Stimulated activated CD4-positive, alpha-beta T cell treated with anti-CD3 and anti-CD28 coated beads, Interleukin-4, amount 100 ng/mL, for 24 hours (primary cell): ENCODE measurements at places on chromosomes 1 and 21.
A peak's percentile ranks its signal among the peaks of the same experiment; 100 is the strongest.

DNA sequence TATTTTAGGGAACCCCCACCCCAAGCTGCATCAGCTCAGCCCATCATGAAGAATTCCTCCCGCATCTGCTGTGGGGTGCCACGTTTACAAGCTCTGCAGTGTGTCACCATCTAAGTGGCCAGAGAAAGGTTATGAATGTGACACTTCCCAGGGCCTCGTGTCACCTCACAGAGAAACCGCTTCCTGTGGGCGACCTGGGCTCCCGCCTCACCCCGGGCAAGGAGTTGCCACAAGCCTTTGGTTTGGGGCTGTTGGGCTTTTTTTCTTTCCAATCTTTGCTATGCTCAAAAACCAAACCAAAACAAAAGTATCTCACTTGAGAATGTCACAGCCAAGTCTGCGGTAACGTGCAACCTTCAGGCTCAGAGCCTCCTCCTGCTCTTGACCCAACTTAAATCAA, 82.1 kb upstream of the ARHGEF16 start:
- no peak for DNase-seq

DNA sequence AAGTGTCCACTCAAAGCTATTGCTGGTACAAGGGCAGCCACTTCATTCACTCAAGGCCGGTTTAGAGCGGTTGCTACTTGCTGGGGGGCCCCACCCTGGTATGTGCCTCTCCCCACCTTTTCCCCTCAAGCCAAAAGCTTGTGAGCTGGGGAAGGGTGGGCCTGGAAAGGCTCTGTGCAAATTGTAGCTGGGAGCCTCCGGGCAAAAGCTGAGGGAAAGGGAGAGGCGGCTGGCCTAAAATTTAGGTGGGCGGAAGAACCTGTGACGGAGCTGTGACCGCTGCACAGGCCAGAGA, 306 bp upstream of the SH3D21 start:
- DNase-seq, result no peak

DNA sequence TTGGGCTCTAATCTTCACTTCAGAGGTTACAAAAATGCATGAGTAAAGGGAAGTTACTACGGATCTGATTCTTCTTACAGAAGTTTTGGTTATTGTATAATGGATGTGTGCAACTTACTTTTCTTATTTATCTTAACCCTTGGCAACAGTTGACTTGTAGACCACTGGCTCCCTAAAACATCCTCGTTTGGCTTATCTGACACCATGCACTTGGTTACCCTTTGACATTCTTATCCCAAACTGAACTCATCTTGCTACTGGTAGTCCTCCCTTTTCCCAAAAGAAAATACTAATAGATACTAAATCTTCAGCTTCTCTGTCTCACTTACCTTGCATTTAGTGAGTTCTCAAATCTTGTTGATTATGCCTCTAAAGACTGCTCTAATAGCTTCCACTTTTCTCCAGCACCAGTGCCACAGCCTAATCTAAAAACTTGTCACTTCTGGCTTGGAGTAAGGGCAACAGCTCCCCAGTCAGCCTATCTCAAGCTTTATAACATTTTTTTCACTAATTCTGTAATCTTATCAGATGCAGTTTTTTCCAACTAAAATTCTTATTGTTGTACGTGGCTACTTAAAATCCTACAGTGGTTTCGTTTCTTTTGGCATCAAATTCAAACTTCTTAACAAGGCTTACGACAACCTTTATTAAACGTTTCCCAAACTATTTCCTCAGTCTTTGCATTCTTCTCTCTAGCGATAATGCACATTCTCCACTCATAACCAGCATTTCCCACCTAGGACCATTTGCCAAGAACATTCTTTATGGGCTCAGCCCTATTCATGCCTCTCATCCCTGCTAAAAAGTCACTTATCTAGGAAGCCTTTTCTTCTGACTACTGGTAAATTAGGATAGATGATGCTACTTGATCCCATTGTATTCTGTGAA, 204.2 kb downstream of the KCNT2 start:
- no peak for DNase-seq

- DNase-seq, result no peak
Measured at GRCh38 chr1:224745394-224745793, 129.3 kb downstream of the CNIH3 start.

DNA sequence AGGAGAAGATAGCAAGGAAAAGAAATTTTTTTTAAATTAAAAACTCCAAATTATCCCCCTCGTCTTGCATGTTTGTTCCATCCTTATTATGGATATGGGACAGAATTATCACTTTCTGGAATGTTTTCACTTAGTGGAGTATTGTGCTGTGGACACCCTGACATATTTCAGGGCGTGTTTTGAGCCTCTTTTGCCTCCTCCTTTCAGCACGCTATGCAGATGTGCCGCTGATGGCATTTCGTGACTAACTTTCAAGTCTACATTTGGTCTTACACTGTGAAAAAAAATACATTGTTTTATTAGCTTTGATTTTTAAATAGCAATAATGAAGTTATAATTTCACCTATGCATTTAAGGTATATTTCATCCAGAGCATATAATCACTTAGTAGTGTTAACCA, 738.7 kb downstream of the LTN1 start:
- DNase-seq, result no peak

GRCh38 chr1:91201176-91201575, 179.3 kb upstream of the ZNF644 start:
- DNase-seq, result no peak

DNA sequence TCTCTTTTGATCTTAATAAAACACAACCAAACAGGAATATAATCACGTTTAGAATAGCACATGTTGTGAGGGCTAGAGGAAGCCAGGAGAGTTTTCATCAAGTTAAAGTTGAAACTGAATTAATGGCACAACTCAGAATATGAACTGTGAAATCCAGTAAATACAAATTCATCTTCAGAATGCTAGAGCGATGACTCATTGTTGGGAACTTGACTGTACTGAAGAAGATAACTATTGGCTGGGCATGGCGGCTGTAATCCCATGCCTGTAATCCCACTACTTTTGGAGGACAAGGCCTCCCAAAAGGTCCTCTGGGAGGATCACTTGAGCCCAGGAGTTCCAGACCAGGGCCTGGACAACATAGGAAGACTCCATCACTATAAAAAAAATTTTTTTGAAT, 8.8 kb downstream of the SYF2 start:
- no peak for DNase-seq

DNA sequence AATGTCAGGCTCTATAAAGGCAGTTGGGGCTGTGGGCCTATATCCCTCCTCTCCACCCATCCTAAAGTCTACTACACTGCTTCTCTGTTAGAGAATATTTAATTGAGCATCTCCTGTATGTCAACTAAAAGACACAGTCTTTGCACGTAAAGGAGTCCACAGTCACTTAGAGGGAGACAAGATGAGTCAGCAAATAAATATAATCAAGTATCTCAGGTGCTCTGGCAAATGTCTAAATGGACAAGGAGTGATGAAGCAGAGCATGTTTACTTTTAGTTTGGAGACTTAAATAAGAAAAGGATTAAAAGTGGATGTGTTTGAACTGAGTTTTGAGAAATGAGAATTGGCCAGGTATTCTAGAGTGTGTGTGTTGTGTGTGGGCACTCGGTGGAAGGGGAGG, 41.8 kb upstream of the RAP1A start:
- DNase-seq, result no peak

- no peak for DNase-seq
Measured at GRCh38 chr21:32604464-32604863, 7.7 kb downstream of the CFAP298 start.

- DNase-seq, result no peak
Measured at GRCh38 chr1:37305108-37305507, 169.3 kb upstream of the ZC3H12A start.

- DNase-seq, result no peak
Measured at GRCh38 chr1:218717575-218717974, 372.4 kb downstream of the TGFB2 start.

GRCh38 chr1:105608713-105609112, 1447.8 kb upstream of the PRMT6 start:
- no peak for DNase-seq

DNA sequence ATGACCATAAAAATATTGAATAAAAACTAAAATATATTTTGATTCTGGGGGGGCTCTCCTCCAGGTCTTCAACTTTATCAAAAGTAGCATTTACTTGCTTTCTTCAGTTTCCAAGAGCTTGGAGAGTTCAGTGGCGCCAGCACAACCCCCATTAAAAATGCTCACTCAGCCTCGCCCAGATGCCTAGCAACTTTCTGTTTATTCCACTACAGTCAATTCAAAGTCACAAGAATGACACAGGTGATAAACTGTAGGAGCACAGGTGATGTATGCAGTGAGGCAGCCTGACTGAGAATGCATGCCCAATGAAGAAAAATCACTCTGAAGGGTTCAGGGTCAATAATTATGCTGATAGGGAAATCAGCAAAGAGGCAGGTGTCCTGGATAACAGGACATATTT, 159.4 kb upstream of the ATP1B1 start:
- DNase-seq, result no peak

DNA sequence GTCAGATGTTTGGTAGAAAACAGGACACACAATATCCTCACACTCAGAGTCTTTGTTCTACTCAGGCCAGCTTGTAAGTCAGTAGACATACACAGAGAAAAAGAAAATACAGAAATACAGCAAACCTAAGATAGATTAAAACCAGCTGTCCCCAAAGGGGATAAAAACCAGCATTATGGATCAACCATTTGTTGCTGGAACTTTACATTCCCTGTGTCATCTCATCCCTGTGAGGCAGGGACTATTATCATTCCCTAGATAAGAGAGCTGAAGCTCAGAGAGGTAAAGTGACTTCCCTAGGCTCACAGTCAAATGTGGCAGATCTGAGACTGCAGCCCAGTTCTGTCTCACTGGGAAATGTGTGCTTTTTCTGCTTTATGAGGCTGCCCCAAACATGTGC, 80.7 kb downstream of the DMRTA2 start:
- DNase-seq, result no peak

- no peak for DNase-seq
Measured at GRCh38 chr1:236075848-236076247, 11.0 kb upstream of the NID1 start.

DNA sequence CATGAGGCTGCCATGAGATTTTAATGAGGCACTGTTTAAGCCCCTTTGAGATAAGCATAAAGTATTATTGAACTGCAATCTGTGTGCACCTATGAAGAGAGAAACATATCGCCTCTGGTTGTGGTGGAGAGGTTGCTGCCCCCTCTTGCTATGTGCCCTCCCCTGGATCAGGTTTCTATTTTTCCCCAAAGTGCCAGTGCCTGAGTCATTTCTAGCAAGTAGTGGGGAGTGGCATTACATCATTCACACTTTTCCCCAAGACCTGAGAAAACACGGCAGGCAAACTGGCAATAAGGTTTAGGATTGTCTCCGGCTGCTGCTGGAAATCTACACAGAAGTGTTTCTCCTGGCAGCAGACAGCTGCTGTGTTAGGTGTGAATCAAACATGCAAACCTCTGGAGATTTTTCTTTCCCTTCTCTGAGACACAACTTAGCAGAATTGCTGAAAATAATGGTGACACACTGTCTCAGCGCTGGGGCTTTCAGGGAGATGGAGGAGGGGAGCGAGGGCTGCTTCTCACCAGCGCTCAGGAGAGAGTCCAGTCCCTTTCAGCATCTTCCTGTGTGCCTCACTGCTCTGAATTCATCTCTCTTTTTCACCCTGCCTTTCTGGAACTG, 13.7 kb upstream of the RGS16 start:
- DNase-seq, result no peak

DNA sequence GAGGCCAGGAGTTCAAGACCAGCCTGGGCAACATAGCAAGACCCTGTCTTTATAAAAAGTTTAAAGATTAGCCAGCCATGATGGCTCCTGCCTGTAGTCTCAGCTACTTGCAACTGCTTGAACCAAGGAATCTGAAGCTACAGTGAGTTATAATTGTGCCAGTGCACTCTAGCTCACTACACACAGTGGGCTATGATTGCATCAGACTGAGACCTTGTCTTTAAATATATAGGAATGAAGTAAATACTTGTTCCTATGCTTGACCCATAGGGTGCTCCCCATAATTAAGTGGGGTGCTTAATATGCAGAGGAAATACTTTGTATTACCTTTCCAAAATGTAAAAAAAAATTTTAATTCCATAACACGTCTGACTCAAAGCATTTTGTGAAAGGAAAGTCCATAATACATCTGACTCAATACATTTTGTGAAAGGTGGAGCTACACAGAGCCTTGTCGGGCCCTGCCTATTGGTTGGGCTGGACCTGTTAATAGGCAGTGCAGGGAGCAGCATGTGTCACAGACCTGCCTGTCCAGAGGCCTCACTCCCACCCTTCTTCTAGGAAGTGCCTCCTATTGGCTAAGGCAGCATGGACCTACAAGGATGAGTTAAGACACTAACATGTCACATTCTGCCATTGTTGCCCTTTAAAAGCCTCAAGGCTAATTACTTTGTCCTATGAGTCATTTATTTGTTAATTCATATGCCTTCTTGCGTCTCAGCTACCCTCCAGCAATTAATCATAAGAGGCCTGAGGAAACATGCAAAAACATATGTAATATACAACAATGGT, 33.6 kb downstream of the CD58 start:
- DNase-seq, result no peak

GRCh38 chr21:33775100-33775828, 133.0 kb downstream of the ITSN1 start:
- DNase-seq, result no peak

- DNase-seq, result no peak
Measured at GRCh38 chr1:30523055-30524020, 200.0 kb downstream of the MATN1 start.

GRCh38 chr1:154465621-154466195, 36.3 kb upstream of the TDRD10 start:
- no peak for DNase-seq

GRCh38 chr21:26614251-26614650, 41.2 kb upstream of the CYYR1 start:
- DNase-seq, result no peak

DNA sequence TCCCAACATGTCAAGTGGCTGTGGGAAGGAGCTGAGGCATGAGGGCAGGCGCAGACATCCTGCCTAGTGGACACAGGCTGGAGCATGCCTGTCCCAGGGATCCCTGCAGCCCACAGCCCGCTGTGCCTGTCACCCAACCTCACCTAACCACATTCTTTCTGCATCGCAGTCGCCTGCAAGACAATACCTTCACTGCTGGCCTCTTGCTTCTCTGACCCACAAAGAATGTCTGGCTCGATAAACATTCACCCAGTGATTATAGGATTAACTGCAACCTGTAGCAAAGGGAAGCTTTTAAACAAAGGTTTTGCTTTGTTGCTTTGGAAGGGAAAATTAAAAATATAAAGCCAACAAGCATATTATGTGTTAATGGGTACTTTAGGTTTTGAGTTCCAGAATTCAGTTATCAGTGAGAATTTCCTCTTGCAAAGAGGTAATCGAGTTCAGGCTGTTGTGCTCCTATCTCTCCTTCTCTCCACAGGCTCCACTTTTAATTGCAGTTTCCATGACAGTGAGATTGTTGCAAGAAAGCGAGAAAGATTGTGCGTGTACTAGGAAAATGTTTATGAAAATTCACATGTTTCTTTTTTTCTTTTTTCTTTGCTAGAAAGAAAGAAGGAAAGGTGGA, 40.0 kb upstream of the ZNF648 start:
- DNase-seq, result no peak

GRCh38 chr1:214123061-214123784, 135.4 kb downstream of the PROX1 start:
- peak; percentile 4 for DNase-seq

DNA sequence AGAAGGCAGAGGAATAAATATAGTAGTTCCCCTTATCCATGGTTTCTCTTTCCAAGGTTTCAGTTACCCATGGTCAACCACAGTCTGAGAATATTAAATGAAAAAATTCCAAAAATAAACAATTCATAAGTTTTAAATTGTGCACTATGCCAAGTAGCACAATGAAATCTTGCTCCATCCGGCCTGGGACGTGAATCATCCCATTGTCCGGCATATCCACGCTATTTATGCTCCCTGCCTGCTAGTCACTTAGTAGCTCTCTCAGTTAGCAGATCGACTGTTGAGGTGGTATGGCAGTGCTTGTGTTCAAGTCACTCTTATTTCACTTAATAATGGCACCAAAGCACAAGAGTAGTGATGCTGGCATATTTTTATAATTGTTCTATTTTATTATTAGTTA, 58.6 kb upstream of the ARHGAP29 start:
- DNase-seq, result no peak
